ENCODE measurements at places on chromosomes 12 and 14.
A peak's percentile ranks its signal among the peaks of the same experiment; 100 is the strongest.

- no peak for DNase-seq
These were observed 34.6 kb downstream of the RERG start for GRCh38 chr12:15186597-15186996.

DNA sequence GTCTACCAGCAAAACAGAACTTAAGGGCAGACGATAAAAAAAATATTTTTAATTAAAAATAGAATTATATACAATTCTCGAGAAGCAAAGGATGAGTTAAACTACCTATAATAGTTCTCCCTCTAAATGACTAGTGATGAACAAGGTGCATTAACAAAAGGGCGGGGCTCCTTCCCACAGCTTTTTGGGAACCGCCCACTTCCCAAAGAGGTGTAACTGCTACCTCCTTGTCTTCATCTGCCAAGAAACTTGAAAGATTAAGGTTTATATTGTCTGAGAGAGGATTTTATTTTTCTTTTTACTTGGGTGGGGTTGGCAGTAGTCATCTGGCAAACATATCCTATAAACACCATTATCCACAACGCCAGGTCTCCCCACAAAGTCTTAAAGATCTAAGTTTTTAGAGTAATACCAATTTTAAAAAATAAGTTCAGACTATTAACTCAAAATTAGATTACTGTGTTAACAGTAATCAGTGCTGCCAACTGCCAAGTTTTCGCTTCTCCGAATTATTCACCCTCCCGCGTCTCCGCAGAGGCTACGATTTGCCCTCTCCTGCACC, 938 bp downstream of the RALGAPA1 start:
- peak; percentile 24 for DNase-seq

DNA sequence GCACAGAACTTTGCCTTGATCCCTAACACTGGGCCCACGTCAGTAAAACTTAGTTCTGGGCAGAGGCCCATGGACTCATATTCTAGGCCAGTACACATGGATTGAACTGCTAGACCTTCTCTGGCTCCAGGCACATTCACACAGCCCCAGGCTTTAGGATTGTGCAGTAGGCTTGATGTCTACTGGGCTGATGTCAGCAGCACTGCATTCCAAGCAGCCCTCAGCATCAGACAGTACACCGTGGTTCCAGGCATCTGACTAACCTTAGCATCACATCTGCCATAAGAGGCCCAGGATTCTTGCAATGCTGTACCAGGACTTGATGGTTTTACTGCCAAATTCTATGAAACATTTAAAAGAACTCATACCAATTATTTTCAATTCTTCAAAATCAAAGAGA, 301.9 kb downstream of the CCER1 start:
- no peak for DNase-seq

GRCh38 chr14:95064734-95065133, 92.6 kb downstream of the DICER1 start:
- no peak for DNase-seq

- no peak for DNase-seq
These were observed 65.8 kb downstream of the RESF1 start for GRCh38 chr12:32024884-32025592.

DNA sequence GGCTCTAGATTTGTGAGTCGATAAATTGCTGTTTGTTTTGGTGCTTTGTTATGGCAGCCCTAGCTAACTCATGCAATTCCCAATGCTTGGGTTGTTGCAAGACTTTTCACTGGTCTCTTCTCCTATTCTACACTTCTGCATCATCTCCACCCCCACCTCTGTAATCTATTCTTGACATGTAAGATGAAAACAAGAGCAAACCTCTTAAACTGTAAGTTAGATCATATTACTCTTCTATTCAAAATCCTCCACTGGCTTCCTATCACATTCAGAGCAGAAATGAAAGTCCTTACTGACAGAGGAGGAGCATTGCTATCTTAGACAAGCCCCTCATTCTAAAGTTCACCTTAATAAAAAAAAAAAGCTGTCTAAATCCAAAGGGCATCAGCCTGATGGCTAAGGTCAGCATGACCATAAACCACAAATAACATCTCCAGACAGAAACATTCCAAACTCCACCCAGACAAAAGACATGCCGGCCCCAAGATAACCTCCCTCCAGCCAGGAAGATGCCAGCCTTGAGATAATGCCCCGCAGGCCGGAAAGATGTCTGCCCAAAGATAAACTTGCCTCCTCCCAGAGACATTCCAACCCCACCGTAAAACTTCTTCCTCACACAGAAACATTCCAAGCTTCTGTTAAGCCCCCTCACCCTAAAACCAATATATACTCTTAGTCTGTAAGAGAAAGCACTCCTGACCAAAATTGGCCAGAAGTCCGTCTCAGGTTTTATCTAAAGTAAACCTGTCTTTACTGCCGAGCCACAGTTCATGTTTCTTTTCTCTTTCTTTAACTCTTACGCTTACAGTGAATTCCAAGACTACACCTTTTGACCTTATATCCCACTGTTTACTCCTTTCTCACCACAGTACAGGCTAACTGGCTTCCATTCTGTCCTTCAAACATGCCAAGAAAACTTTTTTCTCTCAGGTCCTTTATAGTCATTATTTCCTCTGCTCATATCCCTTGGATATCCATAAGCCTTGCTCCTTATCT, 308.9 kb downstream of the KCNH5 start:
- DNase-seq, result no peak

- peak; percentile 28 for DNase-seq
These were observed 10.6 kb upstream of the NRDE2 start for GRCh38 chr14:90342327-90342726.

DNA sequence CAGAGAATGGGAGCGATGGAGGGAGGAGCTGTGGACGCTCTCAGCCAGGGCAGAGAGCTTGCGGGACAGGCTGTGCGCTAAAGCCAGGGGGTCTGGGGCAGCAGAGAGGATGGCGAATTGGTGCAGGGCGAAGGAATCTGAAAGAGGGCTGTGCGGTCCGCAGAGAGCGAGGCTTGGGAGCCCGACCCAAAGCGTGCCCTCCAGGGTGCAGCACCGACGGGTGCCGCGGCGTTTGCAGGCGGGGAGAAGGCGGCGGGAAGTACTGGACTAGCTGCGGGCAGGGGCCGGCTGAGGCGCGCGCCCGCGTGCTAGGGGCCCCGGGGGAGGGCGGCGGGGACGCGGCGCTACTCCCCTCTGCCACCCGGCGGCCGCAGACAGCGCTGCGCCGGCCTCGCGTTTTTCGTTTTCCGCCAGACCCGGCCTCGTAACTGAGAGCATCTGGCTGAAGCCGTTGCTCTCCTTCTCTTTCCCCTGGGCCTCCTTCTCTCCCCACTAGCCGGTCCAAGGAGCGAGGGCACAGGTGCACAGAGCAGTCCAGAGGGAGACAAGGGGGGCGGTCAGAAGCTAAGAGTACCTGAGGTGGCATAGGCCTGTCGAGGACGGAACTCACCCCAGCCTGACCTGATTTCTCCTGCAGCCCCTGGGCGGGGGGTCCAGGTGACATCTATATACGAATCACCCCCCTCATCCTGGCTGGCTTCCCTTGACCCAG, 24.9 kb downstream of the SLC6A12 start:
- peak; percentile 89 for DNase-seq

GRCh38 chr14:86168371-86168770, 638.4 kb downstream of the FLRT2 start:
- DNase-seq, result no peak

GRCh38 chr12:118356809-118357256, 15.9 kb downstream of the TAOK3 start:
- no peak for DNase-seq

DNA sequence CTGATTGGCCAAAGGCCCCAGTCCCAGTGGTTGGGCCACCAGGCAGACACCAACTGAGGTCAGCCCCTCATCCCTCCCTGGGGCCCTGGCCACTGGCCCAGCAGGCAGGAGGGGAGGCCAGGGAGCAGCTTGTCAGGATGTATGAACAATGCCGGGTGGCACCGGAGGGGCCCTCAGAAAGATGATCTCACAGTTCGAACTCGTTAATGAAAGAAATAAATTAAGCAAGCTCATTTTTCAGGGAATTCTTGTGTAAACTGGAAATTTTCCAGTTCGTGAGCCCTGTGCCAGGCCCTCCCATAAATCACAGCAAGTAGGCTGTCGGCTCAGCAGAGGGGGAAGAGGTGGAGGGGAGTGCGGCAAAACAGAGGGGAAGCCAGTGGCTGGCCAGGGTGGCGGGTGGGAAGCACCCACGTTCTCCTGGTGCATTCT, 177.0 kb upstream of the VASH1 start:
- no peak for DNase-seq

DNA sequence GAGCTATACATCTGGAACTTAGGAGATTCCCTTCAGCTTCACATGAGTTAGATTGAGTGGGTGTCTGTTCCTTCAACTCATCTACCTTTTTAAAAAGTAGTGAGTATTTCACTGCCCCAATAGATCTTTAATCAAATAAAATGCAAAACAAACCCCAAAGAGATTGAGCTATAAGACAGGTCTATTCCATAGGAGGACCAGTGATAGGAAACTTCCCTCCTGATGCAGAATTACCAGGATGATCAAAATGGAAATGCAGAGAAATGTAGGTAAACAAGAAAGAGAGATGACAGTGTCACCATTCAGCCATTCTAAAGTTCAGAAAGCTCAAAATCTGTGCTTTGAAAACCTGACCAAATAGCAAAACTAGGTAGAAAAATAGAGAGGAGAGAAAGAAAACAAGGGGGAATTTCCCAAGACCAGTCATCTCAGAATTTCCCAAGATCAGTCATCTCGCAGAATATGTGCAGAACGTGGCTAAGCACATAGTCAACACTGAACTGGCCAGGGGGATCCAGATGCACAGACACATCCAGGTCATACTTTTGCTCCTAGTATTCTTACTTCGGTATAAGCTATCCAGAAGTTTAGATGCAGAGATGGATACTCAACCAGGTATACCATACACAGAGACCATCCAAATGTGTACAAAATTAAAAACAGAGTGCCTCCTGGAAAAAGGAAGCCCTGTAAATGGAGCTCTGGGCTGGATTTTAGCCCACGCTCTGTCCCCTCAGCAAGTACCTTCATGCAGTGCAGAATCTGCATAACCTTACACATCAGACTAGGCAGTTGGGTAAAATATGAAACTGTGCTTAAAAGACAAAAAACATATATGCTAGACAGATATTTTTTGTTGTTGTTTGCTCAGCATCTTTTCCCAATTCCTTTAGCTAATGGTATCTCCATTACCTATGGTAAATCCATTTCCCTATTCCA, 27.4 kb downstream of the SLC41A2 start:
- DNase-seq, result no peak

- DNase-seq, result no peak
These were observed 96.6 kb downstream of the RAD52 start for GRCh38 chr12:852864-853263.

DNA sequence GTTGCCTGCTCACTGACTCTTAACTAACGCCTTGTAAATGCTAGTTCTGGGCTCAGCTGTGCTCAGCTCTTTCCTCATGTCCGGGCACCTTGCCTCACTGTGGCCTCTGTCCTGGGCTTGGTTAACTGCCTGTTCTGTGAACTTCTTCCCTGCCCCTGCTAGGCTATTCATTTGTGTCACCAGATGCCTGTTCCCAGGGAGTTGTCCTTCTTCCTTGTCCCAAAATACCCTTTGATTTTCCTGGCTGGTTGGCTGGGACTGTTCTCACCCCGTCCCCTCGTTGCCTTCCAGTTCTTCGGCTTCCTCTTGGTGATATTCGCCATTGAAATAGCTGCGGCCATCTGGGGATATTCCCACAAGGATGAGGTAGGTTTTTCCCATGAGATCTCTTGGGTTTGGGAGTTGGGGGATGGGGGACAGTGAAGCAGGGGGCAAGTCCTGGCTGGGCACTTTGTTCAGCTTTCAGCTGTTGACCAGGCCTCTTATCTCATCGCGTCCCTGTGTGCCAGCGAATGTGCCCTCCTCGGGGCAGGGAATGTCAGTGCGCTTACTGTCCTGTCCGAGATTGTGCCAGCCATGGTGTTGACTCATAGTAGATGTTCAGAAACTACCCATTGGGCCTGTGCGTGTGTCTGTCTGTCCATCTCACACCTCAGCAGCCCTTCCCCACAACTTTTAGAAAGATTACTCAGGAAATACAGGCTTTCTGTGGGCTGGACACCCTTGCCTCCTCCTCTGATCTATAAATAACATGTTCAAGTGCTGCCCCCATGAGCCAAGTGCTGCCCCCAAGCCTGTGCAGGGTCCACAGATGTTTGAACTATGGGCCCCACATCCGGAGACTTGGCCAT, 33.1 kb downstream of the CD9 start:
- DNase-seq, result no peak

DNA sequence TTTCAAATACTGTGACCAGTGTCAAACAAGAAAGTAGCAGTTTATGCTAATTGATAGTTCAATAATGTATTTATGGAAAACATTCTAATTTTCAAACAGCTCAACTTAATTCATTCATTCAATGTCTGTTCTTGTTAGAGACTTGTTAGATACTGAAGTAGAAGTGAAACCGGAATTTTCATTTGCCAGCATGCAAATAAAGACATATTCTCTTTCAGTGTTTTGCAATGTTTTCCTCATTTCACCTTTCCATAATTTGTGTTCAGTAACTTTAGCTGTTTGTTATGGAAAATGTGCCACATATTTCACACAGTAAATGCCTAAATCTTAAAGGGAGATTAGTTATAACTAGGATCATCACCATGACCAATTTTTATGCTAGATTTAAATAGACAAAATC, 21.2 kb downstream of the TAS2R50 start:
- no peak for DNase-seq

DNA sequence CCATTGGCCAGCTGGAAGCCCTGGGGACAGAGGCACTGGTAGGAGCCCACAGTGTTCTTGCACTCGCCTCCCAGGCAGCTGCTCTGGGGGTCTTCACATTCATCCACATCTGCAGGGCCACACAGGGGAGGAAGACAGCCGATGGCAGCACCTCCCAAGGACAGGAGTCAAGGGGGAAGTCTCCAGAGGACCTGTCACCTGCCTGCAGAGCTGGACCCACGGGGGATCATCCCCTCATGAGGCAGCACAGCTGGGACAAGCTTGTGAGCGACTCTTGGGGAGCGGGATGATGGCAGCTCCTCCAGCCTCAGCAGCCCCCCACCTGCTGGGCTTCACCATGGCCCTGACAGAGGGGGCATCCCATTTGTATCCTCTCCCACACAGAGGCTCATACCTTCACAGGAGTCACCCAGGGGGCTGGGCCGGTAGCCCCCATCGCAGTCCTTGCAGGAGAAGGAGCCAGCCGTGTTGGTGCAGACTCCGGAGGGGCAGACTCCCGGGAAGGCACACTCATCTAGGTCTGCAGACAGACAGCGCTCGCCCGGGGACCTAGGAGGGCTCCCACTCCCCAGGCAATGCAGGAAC, 15.4 kb downstream of the ISCA2 start:
- no peak for DNase-seq

DNA sequence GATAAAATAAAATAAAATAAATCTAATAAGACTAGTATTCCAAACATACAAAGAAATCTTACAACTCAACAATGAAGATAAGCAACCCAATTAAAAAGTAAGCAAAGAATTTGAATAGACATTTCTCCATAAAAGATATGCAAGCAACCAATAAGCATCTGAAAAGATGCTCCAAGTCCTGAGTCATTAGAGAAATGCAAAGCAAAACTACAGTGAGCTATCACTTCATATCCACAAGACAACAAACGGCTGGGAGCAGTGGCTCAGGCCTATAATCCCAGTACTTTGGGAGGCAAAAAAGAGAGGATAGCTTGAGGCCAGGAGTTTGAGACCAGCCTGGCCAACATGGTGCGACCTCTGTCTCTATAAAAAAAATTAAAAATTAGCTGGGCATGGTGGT, 26.8 kb downstream of the ZFYVE1 start:
- no peak for DNase-seq

GRCh38 chr12:130087222-130087621, 75.0 kb upstream of the FZD10 start:
- no peak for DNase-seq

Data from cerebellum (tissue), 4 donors.